ENCODE measurements at places on chromosomes 4 and X. TPM values are rescaled to one million over a fixed set of nuclear protein-coding genes. Genes with fewer than 3 reads are reported as not detected.

ATOH1 gene
- total RNA-seq = not detected

SHROOM3 gene
- 9.6 TPM for total RNA-seq

BCOR gene
- total RNA-seq = 42.9 TPM

NALF2 gene
- not detected for total RNA-seq

CORIN gene
- total RNA-seq = not detected

ARX gene
- total RNA-seq = not detected

RASGEF1B gene
- not detected for total RNA-seq

GASK1B gene
- total RNA-seq = 1.2 TPM

ZFP92 gene
- not detected for total RNA-seq

SPANXA1 gene
- 69.2 TPM for total RNA-seq

HTR2C gene
- 0.24 TPM for total RNA-seq

ADH4 gene
- total RNA-seq = not detected

PLP1 gene
- total RNA-seq = 3.3 TPM

NWD2 gene
- not detected for total RNA-seq

LARP1B gene
- 11.7 TPM for total RNA-seq

FDCSP gene
- total RNA-seq = not detected

ZNF141 gene
- 8.8 TPM for total RNA-seq

TIGD4 gene
- total RNA-seq = under 0.01 TPM

GYPE gene
- not detected for total RNA-seq

GATA1 gene
- total RNA-seq = not detected

GLRA3 gene
- not detected for total RNA-seq

TMEM156 gene
- 0.12 TPM for total RNA-seq

RGN gene
- total RNA-seq = 0.10 TPM

TRIM60 gene
- not detected for total RNA-seq

PTCHD1 gene
- under 0.01 TPM for total RNA-seq

FAM133A gene
- 23.7 TPM for total RNA-seq

RPA4 gene
- total RNA-seq = not detected

CHRDL1 gene
- 35.4 TPM for total RNA-seq

ANKRD50 gene
- 11.4 TPM for total RNA-seq

SMR3B gene
- total RNA-seq = not detected

IL13RA1 gene
- total RNA-seq = 29.4 TPM

TMEM185A gene
- total RNA-seq = 12.7 TPM

CLNK gene
- total RNA-seq = not detected

PNMA6F gene
- total RNA-seq = not detected

SATL1 gene
- not detected for total RNA-seq

NR3C2 gene
- not detected for total RNA-seq

C4orf51 gene
- not detected for total RNA-seq

C1QTNF7 gene
- total RNA-seq = not detected

USP26 gene
- total RNA-seq = not detected

NDNF gene
- total RNA-seq = not detected

RELL1 gene
- total RNA-seq = 55.3 TPM

XAGE2 gene
- not detected for total RNA-seq

MAGEC1 gene
- total RNA-seq = 0.10 TPM

SPACA5 gene
- 0.78 TPM for total RNA-seq

MTTP gene
- total RNA-seq = 0.39 TPM

SAGE1 gene
- total RNA-seq = 0.10 TPM

SERTM2 gene
- not detected for total RNA-seq

GPR82 gene
- total RNA-seq = not detected

SLC2A9 gene
- not detected for total RNA-seq

EFNB1 gene
- 10.1 TPM for total RNA-seq

SPARCL1 gene
- total RNA-seq = 0.39 TPM

All from RPMI7951 (cell line).